Lower lobe of right lung (tissue), 2 donors: ENCODE measurements at places on chromosomes 12 and 14. TPM values are rescaled to one million over a fixed set of nuclear protein-coding genes. Genes with fewer than 3 reads are reported as not detected.

The KITLG gene
- 77.5 TPM for total RNA-seq

The TAC3 gene
- not detected for total RNA-seq

The NEUROD4 gene
- not detected for total RNA-seq

The GPRC5A gene
- 482 TPM for total RNA-seq

The NPFF gene
- not detected for total RNA-seq

The SPTB gene
- 2.5 TPM for total RNA-seq

The OR4E2 gene
- total RNA-seq: not detected

The CLSTN3 gene
- total RNA-seq: 36.8 TPM

The GARIN6 gene
- total RNA-seq: not detected

The MAP4K5 gene
- 52.8 TPM for total RNA-seq

The FOXG1 gene
- not detected for total RNA-seq

The CLEC9A gene
- total RNA-seq: 0.30 TPM

The OTOGL gene
- 0.32 TPM for total RNA-seq

The SPIC gene
- not detected for total RNA-seq

The CCDC38 gene
- total RNA-seq: 0.24 TPM

The TUBA1A gene
- total RNA-seq: 120 TPM

The RHOJ gene
- 29.2 TPM for total RNA-seq

The SALL2 gene
- total RNA-seq: 7.1 TPM

The TAS2R42 gene
- total RNA-seq: not detected

The DDIT3 gene
- total RNA-seq: 26.1 TPM

The DRAM1 gene
- total RNA-seq: 148 TPM

The IL25 gene
- total RNA-seq: not detected

The SLC7A8 gene
- 36.8 TPM for total RNA-seq

The GPR84 gene
- 0.65 TPM for total RNA-seq

The KRT79 gene
- total RNA-seq: 3.9 TPM

The ACSM4 gene
- not detected for total RNA-seq

The RIPK3 gene
- 27.9 TPM for total RNA-seq

The TAS2R50 gene
- 0.50 TPM for total RNA-seq

The MVK gene
- 25.1 TPM for total RNA-seq

The MEG3 gene
- total RNA-seq: 16.6 TPM

The PTPN6 gene
- total RNA-seq: 209 TPM

The AMIGO2 gene
- 40.2 TPM for total RNA-seq

The PRB3 gene
- total RNA-seq: not detected

The OR6C2 gene
- total RNA-seq: not detected

The DPY19L2 gene
- 3.2 TPM for total RNA-seq

The KLRD1 gene
- 13.6 TPM for total RNA-seq

The BORCS5 gene
- total RNA-seq: 10.1 TPM

The TGFB3 gene
- total RNA-seq: 15.7 TPM

The TOMM20L gene
- total RNA-seq: not detected

The TUBA1B gene
- total RNA-seq: 575 TPM

The RBMS2 gene
- total RNA-seq: 129 TPM

The FMNL3 gene
- 36.1 TPM for total RNA-seq

The TRHDE gene
- 12.5 TPM for total RNA-seq

The DPPA3 gene
- not detected for total RNA-seq

The ACYP1 gene
- total RNA-seq: 19.7 TPM

The PLEKHA5 gene
- total RNA-seq: 29.2 TPM

The GPR65 gene
- 13.4 TPM for total RNA-seq
